Activated CD8-positive, alpha-beta memory T cell treated with anti-CD3 and anti-CD28 coated beads, Interleukin-2, amount 10 ng/mL, durations not matched to agents 7 days and 5 days (primary cell): ENCODE measurements at places on chromosomes 3 and 15.

GRCh38 chr3:94159062-94159828 is 96.4 kb downstream of the NSUN3 start:
- DNase-seq, result no peak

- DNase-seq, result no peak
Measured at GRCh38 chr3:55156851-55157650, 229.2 kb upstream of the LRTM1 start.

DNA sequence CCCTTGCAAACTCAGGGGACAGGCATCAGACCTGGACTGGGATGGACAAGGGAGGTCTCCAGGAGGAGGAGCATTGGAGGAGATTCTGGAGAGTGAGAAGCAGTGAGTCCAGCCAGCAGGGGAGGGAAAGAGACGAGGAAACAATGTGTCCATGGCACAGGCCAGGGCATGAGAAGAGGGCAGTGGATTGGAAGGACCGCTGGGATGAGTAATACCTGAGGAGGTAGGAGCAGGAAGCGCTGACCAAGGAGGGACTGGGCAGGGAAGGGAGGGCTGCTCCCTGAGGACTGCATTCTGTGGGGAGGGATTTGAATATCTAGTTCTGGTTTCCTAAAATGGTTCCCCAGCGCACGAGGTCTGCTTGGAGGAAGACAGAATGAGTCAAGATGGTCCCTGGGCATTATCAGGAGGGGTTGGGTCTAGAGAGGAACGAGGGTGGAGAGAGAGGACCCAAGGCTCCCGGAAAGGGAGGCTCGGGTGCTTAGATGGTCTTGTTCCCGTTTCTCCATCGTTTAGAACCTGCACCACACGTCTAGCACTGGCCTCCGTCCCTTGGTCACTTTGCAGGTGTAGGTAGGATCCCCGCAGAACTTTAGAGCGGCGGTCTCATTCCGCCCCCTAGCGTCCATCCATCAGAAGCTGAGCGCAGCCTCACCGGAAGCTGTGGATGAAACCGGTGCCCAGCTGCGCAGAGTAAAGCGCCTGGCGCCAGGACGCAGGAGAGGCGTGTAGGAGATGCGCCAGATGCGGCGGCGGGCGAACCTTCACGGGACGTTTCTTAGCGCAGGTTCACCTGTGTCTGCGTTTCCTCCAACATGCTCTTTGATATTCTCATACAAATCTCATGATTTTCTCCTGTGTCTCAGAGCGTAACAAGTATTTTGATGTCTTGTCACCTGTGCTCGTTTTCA is 190.7 kb upstream of the NDN start:
- DNase-seq, result peak; percentile 42

DNA sequence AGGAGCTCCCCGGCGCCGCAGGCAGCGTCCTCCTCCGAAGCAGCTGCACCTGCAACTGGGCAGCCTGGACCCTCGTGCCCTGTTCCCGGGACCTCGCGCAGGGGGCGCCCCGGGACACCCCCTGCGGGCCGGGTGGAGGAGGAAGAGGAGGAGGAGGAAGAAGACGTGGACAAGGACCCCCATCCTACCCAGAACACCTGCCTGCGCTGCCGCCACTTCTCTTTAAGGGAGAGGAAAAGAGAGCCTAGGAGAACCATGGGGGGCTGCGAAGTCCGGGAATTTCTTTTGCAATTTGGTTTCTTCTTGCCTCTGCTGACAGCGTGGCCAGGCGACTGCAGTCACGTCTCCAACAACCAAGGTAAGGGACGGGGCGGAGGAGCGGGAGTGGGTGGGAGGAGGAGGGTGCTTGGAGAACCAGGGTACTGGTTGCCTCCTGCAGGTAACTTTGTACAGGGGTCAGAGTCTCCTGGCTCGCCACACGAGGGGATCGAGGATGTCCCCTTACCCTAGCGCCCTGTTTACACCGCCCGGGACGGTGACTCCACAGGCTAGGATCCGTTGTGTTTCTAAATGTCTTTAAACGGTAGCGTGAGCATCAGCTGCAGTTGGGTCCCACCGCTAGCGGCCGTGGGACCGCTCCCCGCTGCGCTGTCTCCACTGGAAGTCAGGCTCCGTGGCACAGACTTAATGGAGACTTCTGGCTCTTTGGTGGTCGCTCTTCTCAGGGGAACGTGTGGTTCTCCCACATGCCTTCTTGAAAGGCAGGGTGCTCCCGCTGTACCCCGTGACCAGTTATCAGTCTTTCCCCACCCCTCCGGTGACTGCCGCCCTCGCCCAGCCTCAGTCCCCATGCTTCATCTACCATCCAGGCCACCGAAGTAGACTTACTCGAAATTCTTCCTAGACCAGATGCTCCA is 515 bp downstream of the EPHA6 start:
- no peak for DNase-seq

- DNase-seq, result no peak
Measured at GRCh38 chr3:86792316-86792715, 198.6 kb downstream of the VGLL3 start.

- no peak for DNase-seq
Measured at GRCh38 chr3:79497447-79498111, 270.2 kb downstream of the ROBO1 start.

DNA sequence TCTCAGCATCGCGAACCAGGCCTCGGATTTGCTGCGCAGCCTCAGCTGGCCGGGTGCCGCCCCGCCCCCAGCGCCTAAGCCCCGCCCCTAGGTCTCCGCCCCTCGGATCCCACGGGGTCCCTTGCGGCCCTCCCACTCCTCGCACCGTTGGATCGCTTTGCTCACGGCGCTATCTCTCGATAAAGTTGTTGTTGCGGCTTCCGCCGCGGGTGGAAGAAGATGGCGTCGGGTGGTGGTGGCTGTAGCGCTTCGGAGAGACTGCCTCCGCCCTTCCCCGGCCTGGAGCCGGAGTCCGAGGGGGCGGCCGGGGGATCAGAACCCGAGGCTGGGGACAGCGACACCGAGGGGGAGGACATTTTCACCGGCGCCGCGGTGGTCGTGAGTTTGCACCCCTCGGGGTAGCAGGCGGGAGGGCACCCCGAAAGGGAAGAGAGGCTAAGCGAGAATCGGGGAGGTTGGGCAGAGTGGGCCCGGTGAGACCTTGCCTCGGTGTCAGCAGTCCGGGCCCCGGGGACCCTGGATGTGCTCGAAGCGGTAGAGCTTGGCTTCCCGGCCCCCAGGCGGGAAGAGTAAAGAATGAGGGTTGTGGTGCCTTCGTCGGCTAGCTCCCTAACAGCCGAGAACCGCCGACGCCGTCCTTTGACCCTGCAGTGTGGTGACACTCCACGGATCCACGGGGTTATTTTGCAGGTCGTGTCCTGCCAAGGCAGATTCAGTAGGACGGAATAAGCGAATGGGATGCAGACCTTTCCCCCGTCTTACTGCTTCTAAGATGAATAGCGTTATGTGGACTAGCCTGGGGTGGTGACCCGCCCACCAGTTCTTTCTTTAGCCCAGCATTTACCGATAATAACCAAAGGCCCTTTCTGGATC is at the start of gene SNX1:
TSS of gene SNX1 (plus strand) at position 188 of the 873 bp plus-strand sequence. CDS start at position 220, 32 bp downstream.
- peak; percentile 98 for DNase-seq

DNA sequence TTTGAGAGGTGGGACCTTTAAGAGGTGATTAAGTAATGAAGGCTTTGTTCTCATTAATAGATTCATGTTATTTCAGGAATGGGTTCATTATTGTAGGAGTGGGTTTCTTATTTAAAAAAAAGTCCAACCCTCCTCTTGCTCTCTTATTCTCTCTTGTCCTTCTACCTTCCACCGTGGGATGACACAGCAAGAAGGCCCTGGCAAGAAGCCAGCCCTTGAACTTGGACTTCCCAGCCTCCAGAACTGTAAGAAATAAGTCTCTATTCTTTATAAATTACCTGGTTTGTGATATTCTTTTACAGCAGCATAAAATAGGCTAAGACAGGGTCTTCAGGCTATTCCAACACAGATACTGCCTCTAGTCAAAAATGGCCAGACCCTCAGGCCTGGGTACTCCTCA is 62.2 kb downstream of the MYLK start:
- DNase-seq, result no peak

DNA sequence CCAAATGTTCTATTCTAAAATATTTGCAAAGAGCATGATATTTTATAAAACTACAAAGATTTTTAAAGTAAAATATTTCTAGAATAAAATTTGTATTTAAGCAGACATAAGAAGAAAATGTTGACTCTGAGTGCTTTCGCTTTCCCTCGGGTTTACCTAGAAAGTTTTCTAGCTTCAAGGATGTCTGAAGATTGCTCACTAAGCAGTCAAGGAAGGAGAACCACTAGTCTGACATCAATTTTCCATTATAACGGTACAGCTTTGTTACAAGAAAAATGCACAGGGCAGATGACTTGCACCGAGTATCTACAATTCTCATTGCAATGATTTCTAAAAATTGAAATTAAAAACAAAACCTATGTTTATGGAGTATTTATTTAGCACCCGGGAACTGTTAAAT is 14.2 kb downstream of the GPR15 start:
- no peak for DNase-seq

- DNase-seq, result no peak
Measured at GRCh38 chr3:109325657-109326056, 9.3 kb upstream of the DPPA2 start.

- no peak for DNase-seq
Measured at GRCh38 chr3:160112996-160113395, 112.2 kb upstream of the C3orf80 start.

DNA sequence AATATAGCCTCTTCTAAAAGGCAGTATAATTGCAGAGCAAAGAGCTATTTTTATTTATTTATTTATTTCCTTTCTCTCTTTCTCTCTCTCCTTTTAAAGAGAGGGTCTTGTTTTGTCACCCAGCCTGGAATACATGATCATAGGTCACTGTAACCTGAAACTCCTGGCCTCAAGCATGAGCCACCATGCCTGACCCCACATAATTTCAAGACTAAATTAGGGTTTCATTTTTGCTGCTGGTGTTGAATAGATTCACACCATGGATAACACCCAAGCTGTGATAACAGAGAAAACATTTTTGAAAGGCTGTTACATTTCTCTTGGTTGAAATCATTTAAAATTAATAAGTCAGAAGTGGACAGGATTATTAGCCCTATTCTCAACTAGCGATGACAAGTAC is 131.6 kb downstream of the LEKR1 start:
- no peak for DNase-seq

DNA sequence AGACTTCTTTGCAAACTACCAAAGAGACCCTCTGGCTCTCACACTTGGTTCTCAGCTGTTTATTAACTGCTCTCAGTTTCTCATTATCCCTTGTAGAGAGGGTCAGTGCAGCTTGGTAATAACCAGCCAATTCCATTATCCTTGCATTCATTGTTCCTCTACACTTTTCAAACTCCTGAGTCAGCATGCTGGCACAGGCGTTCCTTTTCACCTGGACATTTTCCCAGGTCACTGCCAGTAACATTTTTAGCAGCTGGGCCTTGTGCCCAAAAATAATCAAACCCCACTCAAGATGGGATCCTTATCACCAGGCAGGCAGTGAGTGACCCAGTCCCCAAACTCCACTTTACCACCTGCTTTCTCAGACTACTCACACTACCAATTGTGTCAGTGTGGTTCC is 4.8 kb upstream of the SUMF1 start:
- DNase-seq, result no peak

DNA sequence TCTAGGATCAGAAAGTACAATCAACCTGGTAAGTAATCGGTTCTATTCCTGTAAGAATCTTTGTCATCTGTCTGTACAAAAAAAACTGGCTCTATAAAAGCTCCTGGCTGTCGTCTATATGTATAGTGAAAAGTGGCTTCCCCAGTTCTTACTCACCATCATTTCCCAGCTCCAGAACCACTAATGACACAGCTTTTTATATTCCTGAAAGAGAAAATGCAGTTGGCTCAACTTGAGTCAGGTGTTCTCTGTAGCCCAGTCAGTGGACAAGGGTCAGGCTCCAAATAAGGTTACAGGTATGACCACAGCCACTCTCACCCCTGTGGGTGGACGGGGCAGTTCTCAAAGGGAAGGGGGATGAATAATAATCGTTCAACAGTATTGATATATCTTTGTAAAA is 85.1 kb downstream of the AP4E1 start:
- DNase-seq, result no peak

- no peak for DNase-seq
Measured at GRCh38 chr15:91860498-91860897, 7.0 kb downstream of the SLCO3A1 start.

DNA sequence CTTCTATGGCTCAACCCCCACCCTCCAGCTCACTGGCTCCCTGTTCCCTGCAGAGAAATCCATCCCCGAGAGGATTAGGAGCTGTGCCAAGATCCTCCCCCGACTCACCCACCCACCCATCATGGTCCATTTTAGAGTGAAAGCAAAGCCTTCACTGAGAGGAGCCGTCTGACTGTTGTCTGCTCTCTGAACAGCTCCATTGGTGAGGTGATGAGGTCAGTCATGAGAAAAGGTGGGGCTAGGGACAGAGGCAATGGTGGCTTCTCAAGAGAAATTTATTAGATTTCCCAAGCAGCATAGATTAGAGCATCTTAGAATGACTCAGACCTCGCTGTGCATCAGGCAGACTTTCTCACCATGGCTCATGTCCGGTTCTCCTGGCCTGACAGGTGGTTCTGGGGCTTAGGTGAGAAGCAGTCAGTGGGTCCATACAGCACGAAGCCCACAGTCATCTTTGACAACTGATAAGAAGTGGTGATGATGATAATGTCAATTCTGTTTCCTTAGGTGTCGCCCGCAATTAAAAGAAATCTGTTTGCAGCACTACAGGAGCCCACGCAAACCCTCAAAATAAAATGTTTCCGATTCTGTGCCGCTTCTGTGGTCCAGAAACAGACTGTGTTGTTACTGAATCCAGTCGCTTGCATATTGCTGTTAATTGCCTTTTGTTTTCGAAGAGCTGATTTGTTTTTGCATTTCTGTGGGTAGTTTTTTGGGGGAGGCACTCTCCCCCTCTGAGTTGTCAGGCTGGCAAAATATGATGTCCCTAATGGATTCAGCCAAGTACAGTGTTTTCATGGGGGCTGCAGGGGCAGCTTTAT is 24.8 kb upstream of the RHO start:
- DNase-seq, result no peak

DNA sequence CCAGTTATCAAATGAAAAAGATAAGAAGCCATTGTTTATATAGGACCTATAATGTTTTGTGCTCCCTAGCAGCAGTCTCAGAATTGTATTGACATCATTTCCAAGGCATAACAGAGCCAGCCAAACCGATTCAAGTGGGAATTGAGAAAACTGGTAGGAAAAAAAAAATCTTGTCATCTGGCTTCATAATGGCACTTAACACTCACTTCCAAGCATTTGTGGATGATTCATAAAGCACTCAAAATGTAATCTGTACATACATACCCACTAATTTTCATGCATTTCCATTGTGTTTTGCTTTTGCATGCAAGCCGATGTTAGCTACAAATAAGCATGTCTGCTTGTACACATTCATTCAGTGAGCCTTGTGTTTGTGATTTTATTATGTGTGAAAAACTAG is 18.6 kb upstream of the TRPC1 start:
- no peak for DNase-seq

DNA sequence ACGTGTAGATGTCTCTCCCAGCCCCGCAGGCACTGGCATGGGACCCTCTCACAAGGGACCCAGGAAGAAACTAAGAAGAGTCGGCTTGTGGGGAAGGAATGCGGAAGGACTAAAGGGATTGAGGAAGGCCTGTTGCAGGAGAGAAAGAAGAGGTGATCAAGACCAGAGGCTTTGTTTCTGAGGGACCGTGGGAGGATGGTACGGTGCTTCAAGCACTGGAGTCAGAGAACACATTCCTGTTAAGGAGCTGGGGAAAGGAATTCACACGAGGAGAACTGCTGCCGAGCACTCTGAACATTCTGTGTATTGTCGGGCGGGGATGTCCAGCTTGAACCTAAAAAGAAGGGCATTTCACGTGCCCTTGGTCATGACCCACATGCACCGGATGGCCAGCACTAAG is 91.4 kb downstream of the TAMM41 start:
- DNase-seq, result no peak

GRCh38 chr3:181888234-181888633 is 176.5 kb downstream of the SOX2 start:
- DNase-seq, result no peak

- DNase-seq, result no peak
Measured at GRCh38 chr3:37072892-37073291, 79.6 kb downstream of the MLH1 start.
